ENCODE measurements at places on chromosomes 1 and 21.

GRCh38 chr1:216535059-216535458 lies 111.8 kb upstream of the USH2A start:
- no peak for DNase-seq

- DNase-seq, result no peak
These were observed 27.3 kb downstream of the MAN1C1 start for GRCh38 chr1:25643929-25644328.

DNA sequence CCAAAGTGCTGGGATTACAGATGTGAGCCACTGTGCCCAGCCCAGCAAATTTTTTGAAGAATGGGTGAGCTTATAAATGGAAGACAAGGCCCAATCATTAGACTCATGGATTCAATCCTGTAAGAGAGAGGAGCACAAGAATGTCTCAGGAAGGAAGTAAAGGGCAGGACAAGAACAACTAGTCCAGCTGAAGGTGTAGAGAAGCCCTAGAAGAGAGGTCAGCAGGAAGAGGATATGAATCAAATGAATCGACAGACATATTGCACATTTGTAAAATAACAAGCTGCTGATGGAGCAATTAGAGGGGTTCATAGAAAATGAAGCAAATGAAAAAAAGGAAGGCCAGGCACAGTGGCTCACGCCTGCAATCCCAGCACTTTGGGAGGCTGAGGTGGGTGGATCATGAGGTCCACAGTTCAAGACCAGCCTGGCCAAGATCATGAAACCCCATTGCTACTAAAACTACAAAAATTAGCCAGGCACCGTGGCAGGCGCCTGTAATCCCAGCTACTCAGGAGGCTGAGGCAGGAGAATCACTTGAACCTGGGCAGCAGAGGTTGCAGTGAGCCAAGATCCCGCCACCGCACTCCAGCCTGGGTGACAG lies 74.9 kb downstream of the MIS18A start:
- DNase-seq, result no peak

- no peak for DNase-seq
These were observed 52.5 kb downstream of the MRPL37 start for GRCh38 chr1:54252371-54252936.

Data from cortex of kidney (tissue), 1 donor.